LHCN-M2 (cell line): ENCODE measurements at places on chromosomes 3 and 15. TPM values are rescaled to one million over a fixed set of nuclear protein-coding genes. Genes with fewer than 3 reads are reported as not detected.

MON1A gene
- 16.8 and 20.5 TPM in 2 replicates for total RNA-seq

WDR49 gene
- total RNA-seq, result not detected in 2 replicates

TICRR gene
- 8.0 and 9.9 TPM in 2 replicates for total RNA-seq

SERP1 gene
- 91.6 and 149 TPM in 2 replicates for total RNA-seq

STRC gene
- total RNA-seq, result not detected in 2 replicates

AQR gene
- total RNA-seq, result 29.7 and 32.4 TPM in 2 replicates

BNC1 gene
- 11.5 and 13.8 TPM in 2 replicates for total RNA-seq

HESX1 gene
- 0.17 TPM in 1 of 2 replicates, not detected in the other for total RNA-seq

PAQR9 gene
- total RNA-seq, result not detected in 2 replicates

ADGRG7 gene
- total RNA-seq, result not detected in 2 replicates

KCNH8 gene
- not detected in 2 replicates for total RNA-seq

GPR87 gene
- total RNA-seq, result not detected in 2 replicates

GOLGA8N gene
- total RNA-seq, result 2.6 and 2.8 TPM in 2 replicates

GABRA5 gene
- not detected in 2 replicates for total RNA-seq

TTBK2 gene
- 4.0 and 9.6 TPM in 2 replicates for total RNA-seq

TUBGCP5 gene
- total RNA-seq, result 31.2 and 31.5 TPM in 2 replicates

EHD4 gene
- 19.8 and 20.6 TPM in 2 replicates for total RNA-seq

NR1I2 gene
- not detected in 2 replicates for total RNA-seq

ATP13A5 gene
- not detected in 2 replicates for total RNA-seq

RTP1 gene
- total RNA-seq, result not detected in 2 replicates

ARPP21 gene
- 2.1 and 7.1 TPM in 2 replicates for total RNA-seq

SLCO2A1 gene
- 0.11 and 0.32 TPM in 2 replicates for total RNA-seq

SPSB4 gene
- 0.52 and 0.58 TPM in 2 replicates for total RNA-seq

ACKR2 gene
- 0.11 TPM in 1 of 2 replicates, not detected in the other for total RNA-seq

IL12A gene
- 1.4 and 11.3 TPM in 2 replicates for total RNA-seq

NR1D2 gene
- total RNA-seq, result 10.4 and 13.7 TPM in 2 replicates

CCR8 gene
- not detected in 2 replicates for total RNA-seq

IGF2BP2 gene
- total RNA-seq, result 58.9 and 104 TPM in 2 replicates

HIGD2B gene
- not detected in 2 replicates for total RNA-seq

FANCD2OS gene
- not detected in 2 replicates for total RNA-seq

CEP70 gene
- 18.5 and 22.6 TPM in 2 replicates for total RNA-seq

MUSTN1 gene
- not detected in 2 replicates for total RNA-seq

P2RY1 gene
- total RNA-seq, result not detected in 2 replicates
